ENCODE measurements at places on chromosomes 5 and 9.
A peak's percentile ranks its signal among the peaks of the same experiment; 100 is the strongest.

GRCh38 chr9:123064716-123065115, 31.2 kb downstream of the GPR21 start:
- no peak for DNase-seq

GRCh38 chr9:846852-847251, 5.4 kb downstream of the DMRT1 start:
- DNase-seq, result no peak

GRCh38 chr9:79301085-79301484, 270.7 kb upstream of the TLE4 start:
- no peak for DNase-seq

GRCh38 chr5:64149268-64149667, 16.4 kb upstream of the RNF180 start:
- no peak for DNase-seq

DNA sequence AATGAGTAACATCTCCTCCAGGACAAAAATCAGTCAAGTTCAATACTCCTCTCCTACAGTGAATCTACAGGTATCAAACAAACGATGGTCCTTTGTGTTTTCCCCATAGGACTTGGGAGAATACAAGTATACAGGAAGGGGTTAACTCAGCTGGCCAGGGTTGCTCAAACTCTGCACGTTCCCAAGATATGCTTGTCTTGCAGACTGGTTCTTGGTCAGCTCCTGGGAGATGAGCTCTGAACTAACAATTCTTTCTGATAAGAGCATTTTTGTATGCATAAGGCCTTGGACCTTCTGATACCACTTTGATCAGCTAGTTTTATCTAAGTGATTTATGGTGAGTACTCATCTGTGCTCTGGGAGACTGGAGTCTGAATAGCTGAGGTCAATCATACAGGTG, 42.1 kb downstream of the LOX start:
- DNase-seq, result no peak

DNA sequence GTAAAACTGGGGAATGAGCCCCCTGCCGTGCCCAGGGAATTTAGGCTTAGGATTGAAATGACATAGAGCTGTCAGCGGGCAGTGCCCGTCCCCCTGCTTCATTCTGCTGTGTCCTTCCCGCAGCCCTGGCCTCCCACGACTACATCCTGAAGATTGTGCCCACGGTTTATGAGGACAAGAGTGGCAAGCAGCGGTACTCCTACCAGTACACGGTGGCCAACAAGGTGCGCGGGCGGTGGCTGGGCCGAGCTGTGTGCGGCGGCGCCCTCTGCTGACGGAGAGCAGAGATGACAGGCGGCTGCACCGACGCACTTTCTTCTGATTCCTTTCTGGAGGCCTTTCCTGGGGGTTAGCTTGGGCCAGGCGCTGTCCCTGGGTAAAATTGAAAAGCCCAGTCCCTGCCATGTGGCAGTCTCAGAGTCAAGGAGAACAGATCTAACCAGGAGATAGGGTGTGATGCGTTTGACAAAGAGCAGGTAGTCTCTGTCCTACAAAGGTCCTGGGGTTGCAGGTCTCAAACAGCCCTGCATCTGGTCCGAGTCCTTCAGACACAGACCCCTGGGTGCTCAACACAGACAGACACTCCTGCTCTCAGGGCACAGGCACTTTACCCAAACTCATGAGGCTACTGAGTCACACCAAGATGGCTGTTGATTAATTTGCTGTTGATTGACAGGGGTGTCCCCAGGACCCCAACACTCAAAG, 26.8 kb upstream of the RPL26L1 start:
- peak; percentile 59 for DNase-seq

GRCh38 chr9:30900706-30901105, 1483.7 kb upstream of the ACO1 start:
- no peak for DNase-seq

- no peak for DNase-seq
Measured at GRCh38 chr9:93953496-93954433, 1.4 kb downstream of the BARX1 start.

DNA sequence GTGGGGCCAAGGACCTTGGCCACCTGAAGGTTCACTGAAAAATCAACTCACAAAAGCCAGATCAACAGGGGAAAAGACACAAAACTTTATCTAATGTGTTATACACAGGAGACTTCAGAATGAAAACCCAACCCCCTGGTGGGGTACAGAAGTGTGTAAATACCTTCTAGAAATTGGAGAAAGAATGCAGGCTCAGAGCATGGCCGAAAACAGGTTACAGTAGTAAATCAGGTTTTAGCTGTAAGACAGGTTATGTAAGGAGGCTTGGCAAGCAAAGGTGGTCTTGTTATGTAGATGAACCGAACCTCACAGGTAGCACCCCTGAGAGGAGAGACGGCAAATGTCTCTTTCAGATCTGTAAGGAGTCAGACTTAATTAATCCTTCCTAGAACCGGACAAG, 10.0 kb downstream of the CEMIP2 start:
- no peak for DNase-seq

DNA sequence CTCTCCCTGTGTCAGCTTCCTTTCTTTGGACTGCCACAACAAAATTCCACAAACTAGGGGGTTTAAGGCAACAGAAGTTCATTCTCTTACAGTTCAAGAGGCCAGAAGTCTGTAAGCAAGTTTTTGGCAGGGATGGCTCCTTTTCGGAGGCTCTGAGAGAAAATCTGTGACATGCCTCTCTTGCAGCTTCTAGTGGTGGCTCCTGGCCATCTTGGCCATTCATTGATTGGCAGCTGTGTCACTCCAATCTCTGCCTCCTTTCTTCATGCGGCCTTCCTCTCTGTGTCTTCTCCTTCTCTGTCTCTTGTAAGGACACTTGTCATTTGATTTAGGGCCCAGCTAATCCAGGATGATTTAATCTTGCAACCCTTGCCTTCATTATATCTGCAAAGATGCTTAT, 2.0 kb upstream of the NEUROG1 start:
- no peak for DNase-seq

- no peak for DNase-seq
Measured at GRCh38 chr5:135073761-135074345, 39.8 kb upstream of the PITX1 start.

- DNase-seq, result no peak
Measured at GRCh38 chr5:142737179-142737578, 33.0 kb upstream of the ARHGAP26 start.

DNA sequence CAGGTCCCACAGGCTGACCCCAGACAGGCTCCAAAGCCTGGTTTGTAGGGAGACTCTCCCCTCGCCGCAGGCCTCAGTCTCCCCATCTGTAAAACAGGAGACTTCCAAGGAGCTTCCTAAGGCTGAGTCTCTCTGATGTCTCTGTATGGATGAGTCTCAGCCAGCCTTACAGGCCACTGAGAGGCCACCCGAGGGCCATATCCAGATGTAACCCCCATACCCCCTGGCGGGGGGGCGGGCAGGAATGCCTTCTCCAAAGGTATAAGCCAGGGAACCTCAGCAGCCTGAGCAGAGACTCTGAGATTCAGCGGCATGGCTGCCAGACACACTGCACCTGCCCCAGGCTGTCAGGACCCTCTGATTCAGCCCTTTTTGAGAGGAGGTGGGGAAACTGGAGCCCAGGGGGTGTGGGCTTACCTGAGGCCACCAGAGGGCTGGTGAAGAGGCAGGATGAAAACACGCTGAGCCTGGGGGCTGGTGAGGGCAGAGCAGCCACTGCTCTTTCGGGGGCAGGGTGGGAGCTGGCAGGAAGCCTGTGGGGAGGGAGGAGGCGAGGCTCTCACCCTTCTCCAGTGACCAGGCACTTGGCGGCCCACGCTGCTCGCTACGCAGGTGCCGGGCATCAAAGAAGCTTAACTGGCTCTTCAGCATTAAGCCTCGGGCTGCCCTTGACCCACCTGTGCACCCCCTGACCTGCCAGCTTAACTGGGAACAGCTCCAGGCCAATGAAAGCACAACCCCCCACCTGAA, 5.5 kb upstream of the SUSD3 start:
- DNase-seq, result no peak

- no peak for DNase-seq
Measured at GRCh38 chr9:86176468-86176867, 77.1 kb upstream of the GOLM1 start.

DNA sequence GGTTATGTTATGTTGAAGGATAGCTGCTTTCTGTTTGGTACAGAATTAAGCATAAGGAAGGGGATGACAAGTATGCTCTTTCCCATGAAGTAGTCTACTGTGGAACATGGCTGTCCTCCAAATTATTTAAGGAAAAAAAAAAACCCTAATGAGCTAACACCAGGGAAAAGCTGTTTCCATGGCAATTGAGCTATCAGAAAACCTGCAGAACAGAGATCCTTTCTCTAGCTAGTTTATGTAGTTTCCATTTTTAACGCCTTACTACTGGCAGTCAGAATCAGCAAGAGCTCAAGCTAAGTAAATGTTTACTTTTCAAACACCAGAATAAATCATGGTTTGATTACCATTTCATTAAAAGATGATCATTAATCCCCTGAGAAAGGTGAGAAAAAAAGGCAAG, 287.4 kb upstream of the TARS1 start:
- DNase-seq, result no peak

DNA sequence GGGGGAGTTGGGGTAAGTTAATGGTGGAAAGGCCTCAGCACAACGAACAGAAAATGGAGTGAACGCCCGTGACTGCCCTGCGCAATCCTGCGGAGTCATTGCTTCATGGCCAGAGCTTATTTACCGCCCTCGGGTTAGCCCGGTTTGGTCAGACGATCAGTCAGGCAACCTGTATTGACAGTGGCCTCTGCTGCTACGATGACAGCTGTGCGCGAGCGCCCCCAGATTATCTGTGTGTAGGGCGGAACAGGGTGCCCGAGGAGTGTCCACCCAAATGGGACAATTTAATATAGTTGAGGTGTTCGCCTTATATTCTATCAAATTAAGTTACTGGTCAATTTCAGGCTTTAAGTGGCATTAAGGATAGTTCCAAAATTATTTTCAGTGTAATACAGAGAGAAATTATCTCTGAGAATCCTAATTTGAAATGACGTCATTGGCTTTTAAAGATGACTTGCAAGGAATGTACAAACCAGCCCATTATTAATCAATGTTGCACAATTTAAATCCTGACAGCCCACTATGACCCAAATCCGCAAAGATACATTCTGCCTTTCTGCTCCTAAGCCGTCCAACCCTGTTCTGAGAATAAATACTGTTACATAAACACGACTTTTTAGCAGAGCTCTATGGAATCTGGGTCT, 879 bp upstream of the UBQLN1 start:
- DNase-seq, result peak; percentile 30

DNA sequence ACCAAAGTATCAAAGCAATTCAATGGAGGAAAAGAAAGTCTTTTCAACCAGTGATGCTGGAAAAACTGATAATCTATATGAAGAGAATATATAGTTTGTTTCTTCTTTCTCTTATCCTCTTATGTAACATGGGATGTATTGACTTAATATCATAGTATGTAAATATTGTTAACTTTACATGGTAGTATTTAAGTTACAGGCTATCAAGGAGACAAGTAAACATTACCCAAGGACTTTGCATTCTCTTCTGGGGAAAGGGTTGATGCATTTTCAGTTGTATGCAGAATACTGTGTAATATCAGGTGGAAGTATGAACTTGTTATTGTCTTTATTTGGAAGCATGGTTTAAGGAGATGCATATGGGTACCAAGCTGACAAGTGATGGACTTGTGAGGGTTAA, 9.1 kb upstream of the ARHGEF37 start:
- no peak for DNase-seq

- DNase-seq, result no peak
Measured at GRCh38 chr5:16482891-16483290, 17.3 kb upstream of the ZNF622 start.

DNA sequence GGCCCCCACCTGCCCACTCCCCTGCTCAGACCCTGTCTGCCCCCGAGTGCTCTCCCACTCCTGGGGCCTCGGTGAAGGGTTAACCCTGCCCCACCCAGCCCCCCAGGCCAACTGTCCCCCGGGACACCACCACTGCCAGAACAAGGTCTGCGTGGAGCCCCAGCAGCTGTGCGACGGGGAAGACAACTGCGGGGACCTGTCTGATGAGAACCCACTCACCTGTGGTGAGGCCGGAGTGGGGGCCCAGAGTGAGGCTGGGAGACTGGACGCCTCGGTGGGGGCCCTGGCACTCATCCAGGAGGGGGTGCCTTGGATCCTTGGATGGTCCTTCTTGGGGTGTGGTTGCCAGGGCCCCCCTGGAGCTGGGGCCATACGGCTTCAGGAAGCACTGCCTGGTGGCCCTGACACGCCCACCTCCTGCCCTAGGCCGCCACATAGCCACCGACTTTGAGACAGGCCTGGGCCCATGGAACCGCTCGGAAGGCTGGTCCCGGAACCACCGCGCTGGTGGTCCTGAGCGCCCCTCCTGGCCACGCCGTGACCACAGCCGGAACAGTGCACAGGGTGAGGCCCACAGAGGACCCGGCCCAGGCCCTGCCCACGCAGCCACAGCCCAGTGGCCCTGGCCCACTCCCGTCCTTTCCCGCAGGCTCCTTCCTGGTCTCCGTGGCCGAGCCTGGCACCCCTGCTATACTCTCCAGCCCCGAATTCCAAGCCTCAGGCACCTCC, 2.1 kb downstream of the MAMDC4 start:
- no peak for DNase-seq

- peak; percentile 56 for DNase-seq
Measured at GRCh38 chr9:27529316-27530278, at the start of gene MOB3B. Gene MOB3B (minus strand): TSS chr9:27529814. CDS start chr9:27455550, 74,264 bp downstream.

DNA sequence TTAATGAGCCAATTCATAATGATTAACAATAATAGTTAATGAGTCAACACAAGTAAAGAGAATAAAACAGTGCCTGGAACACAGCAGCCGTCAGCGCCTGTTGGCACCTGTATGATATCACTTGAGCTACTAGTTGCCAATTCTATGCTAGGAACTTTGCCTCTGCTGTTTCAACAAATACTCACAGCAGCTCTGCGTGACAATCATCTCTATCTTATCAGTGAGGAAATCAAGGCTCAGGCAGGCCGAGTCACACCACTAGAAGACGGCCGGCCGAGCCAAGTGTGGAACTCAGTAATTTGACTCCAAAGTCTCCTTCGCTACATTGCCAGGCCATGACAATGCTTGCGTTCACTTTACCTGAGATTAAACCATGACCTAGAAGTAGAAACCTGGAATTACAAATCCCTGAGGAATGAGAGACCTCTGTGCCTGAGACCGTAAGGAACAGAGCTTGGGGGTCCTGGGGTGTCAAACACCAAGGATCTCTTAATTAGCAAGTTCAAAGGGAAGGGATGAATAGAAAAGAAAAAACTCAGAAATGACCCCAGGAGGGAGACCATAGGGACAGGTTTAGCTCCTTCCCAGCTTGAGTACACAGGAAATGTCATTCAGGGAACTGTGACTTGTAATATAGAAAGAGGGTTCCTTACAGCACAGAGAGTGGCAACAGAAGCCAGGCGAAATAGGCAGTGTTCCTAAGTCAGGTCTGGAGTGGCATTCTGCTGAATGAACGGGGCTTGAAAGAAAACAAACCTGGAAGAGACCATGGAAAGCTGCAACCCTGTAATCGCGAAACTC, 109.1 kb downstream of the SUSD1 start:
- no peak for DNase-seq

- no peak for DNase-seq
Measured at GRCh38 chr9:109381011-109381729, 60.3 kb upstream of the EPB41L4B start.

Data from activated CD4-positive, alpha-beta T cell treated with anti-CD3 and anti-CD28 coated beads, Interleukin-2, amount 50 U/mL, for 24 hours (primary cell).